ENCODE measurements at places on chromosomes 5 and 9.

DNA sequence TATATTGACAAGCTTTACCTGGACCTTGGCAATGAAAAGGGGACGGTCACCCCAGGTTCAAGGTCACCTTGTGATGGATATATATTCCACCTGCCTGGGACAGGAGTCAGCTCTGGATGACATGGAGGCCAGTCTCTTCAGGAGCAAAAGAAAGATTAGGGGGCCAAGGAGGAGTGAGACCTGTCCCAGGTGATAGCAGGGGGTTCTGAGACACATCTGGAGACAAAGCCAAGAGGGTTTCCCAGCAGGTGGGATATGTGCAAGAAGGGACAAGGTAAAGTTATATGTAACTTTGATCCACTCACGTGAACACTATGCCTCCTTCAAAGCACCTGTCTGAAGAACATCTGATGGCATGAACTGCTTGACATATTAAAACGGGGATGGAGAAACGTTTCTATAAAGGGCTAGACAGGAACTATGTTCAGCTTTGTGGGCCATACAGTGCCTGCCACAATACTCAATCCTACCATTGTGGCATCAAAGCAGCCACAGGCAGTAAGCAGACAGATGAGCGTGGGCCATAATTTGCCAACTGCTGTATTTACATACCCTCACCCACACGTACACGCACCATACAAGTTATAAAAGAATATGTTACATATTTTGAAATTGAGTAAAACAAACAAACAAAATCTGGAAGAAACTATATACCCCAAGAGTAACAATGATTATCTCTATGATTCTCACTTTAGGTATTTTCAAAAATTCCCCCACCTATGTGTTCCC is 62.9 kb upstream of the ZNF622 start:
- DNase-seq, result no peak

- DNase-seq, result no peak
Measured at GRCh38 chr9:133989625-133990365, 2.3 kb downstream of the VAV2 start.

DNA sequence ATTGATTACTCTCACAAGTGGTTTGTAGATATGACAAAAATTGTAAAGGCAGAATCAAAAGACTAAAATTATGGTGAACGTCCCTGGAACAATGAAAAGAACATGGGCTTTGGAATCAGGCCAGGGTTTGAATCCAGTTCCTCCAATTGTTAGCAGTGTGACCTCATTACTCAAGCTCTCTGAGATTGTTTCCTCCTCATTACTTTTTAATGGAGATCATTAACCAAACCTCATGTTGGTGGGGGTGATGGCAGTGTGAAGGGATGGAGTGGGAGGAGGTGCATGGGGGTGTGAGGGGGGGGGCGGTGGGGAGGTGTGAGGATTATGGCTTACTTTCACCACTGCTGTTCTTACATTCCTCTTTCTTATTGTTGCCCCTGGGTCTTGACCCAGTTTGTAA is 44.1 kb upstream of the FOXE1 start:
- DNase-seq, result no peak

DNA sequence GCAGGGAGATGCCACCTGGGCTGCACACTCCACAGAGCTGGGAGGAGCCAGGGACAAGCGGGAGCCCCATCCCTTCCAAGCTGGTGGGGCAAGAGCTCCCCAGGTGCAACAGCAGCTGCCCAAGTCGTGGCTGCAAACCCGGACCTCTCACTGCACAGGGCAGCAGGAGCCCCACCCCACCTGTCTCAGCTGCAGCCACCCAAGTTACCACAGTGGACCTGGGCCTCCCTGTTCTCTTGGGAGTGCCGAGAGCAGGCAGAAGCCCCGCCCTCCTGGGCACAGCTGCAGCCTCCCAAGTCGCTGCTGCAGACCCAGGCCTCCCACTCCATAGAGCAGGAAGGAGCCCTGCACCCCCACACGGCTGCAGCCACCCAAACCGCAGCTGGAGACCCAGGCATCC is 374.1 kb upstream of the ACO1 start:
- DNase-seq, result no peak

DNA sequence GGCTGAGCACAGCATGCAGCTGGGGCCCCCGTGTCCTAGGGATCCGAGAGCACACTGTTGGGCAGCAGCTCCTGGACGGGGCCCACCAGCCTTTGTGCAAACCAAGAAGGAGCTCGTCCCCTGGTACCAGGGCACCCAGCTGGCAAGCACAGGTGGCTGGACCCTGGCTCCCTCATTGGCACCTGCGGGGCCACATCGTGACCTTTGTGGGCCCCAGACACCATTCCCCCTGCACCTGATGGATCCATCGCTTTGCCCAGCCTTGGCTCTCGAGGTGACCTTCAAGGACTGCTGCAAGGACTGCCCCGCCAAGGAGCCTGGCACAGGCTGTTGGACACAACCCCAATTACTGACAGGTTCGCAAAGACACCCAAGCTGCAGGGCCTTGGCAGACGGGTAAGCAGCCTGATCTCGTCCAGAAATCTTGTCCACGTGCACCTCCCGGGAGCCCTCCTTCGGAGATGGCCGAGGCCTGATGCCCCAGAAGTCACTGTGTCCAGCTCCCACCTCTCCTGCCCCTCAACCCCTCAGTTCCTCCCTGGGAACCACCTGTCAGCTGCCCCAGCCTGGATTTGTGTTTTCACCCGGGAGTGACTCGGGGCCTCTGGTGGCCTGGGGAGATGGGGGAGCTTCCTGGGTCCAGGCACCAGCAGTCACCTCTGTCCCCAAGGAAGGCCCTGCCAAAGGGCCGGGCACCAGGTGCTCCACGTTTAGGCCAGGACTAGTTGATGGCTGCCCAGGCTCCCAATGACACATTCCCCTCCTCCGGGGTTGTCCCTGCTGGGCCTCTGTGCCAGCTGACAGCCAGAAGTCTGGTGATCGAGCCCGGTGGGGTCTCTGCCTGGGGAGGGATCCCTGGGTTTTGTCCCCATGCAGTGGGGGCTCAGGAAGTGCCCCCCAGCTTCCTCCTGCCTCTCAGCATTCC is 137.1 kb upstream of the PPP1R26 start:
- no peak for DNase-seq

GRCh38 chr9:88890546-88890945 is 100.7 kb upstream of the S1PR3 start:
- no peak for DNase-seq

DNA sequence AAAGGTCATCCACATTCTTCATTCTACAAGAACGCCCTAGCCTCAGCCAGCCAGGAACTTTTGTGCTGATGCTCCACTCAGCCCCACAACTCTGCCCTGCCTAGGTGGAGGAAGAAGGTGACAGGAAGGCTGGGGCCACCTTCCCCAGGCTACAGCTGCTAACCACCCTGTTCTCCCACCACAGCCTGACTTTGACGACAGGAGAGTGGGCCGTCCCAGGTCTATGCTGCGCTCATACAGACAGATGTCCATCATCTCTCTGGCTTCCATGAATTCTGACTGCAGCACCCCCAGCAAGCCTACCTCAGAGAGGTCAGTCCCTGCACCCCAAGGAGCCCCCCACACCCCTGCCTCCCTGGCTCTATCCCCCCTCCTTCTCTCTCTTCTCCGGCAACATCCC is 28.2 kb upstream of the FOXI1 start:
- DNase-seq, result no peak

DNA sequence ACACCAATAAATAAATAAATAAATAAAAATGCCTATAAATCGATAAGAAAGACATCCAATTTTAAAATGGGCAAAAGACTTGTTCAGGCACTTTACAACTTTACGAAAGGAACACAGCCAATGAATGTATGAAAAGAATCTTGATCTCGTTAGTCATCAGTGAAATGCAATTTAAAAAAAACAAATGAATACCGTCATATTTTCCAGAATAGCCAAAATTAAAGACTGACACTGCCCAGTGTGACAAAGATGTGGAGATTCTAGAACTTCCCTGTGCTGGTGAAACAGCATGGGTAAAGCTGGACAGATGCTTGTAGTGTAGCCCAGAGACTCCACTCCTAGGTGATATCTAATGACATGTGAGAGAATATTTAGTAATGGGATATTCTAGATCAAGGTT is 127.1 kb downstream of the GOLPH3 start:
- no peak for DNase-seq

- DNase-seq, result no peak
Measured at GRCh38 chr9:20729523-20729922, 45.5 kb downstream of the FOCAD start.

- no peak for DNase-seq
Measured at GRCh38 chr9:135726138-135726853, 24.3 kb downstream of the KCNT1 start.

GRCh38 chr5:178404987-178405386 is 172.4 kb upstream of the PHYKPL start:
- DNase-seq, result no peak

Measured in frontal cortex (tissue), 4 donors.